HFFc6 (cell line): ENCODE measurements at places on chromosomes 7 and 10. TPM values are rescaled to one million over a fixed set of nuclear protein-coding genes. Genes with fewer than 3 reads are reported as not detected.

FAM13C gene
- total RNA-seq = not detected in 3 replicates

SPDYE8 gene
- not detected in 3 replicates for total RNA-seq

TMEM209 gene
- total RNA-seq = 16.1 to 18.6 TPM (median 17.0 TPM) in 3 replicates

OR2A42 gene
- total RNA-seq = not detected in 3 replicates

LRIT1 gene
- total RNA-seq = not detected in 3 replicates

VGF gene
- total RNA-seq = 0.19 to 0.62 TPM (median 0.47 TPM) in 3 replicates

CRHR2 gene
- total RNA-seq = not detected in 3 replicates

AGBL3 gene
- 0.76 to 1.2 TPM (median 0.99 TPM) in 3 replicates for total RNA-seq

MTPN gene
- total RNA-seq = 249 to 306 TPM (median 271 TPM) in 3 replicates

FANK1 gene
- 0.50 to 1.4 TPM (median 1.1 TPM) in 3 replicates for total RNA-seq

LRIT2 gene
- not detected in 3 replicates for total RNA-seq

LGI1 gene
- total RNA-seq = not detected in 3 replicates

GPR37 gene
- not detected in 3 replicates for total RNA-seq

FGFR2 gene
- total RNA-seq = not detected in 3 replicates

POLR2J gene
- total RNA-seq = 65.3 to 76.5 TPM (median 69.2 TPM) in 3 replicates

NPTX2 gene
- not detected in 3 replicates for total RNA-seq

NYAP1 gene
- total RNA-seq = 0.43 to 0.96 TPM (median 0.70 TPM) in 3 replicates

CROT gene
- total RNA-seq = 13.1 to 14.8 TPM (median 14.4 TPM) in 3 replicates

HOXA5 gene
- total RNA-seq = 2.2 to 3.8 TPM (median 3.2 TPM) in 3 replicates

PON1 gene
- not detected in 3 replicates for total RNA-seq

OGA gene
- 53.2 to 58.8 TPM (median 57.0 TPM) in 3 replicates for total RNA-seq

EBF3 gene
- 0.20 TPM in 1 of 2 replicates, not detected in the other for total RNA-seq

PLPP4 gene
- 16.8 to 35.7 TPM (median 29.3 TPM) in 3 replicates for total RNA-seq

STK32C gene
- total RNA-seq = 6.0 to 9.9 TPM (median 7.9 TPM) in 3 replicates

CTNNA3 gene
- not detected in 3 replicates for total RNA-seq

TACR2 gene
- not detected in 3 replicates for total RNA-seq

CYP3A5 gene
- 0.32 to 1.8 TPM (median 0.71 TPM) in 3 replicates for total RNA-seq

ENTPD1 gene
- not detected in 3 replicates for total RNA-seq

SPDYE2B gene
- total RNA-seq = not detected in 3 replicates

FAM24B gene
- 5.7 to 8.8 TPM (median 7.2 TPM) in 3 replicates for total RNA-seq

TRIM50 gene
- total RNA-seq = not detected in 3 replicates

TEX36 gene
- not detected in 2 replicates for total RNA-seq

FKBP9 gene
- total RNA-seq = 221 to 244 TPM (median 241 TPM) in 3 replicates

STK31 gene
- not detected in 3 replicates for total RNA-seq

LMOD2 gene
- not detected in 3 replicates for total RNA-seq

FAM25C gene
- total RNA-seq = not detected in 3 replicates

C7orf33 gene
- not detected in 2 replicates for total RNA-seq

FBXL13 gene
- 0.13 to 0.74 TPM (median 0.46 TPM) in 3 replicates for total RNA-seq

CYP26C1 gene
- 0.06 to 0.22 TPM in 2 of 3 replicates, not detected in the other for total RNA-seq

SPDYE6 gene
- not detected in 3 replicates for total RNA-seq

LRRC17 gene
- 4.2 and 33.6 TPM in 2 replicates for total RNA-seq

NPSR1 gene
- not detected in 3 replicates for total RNA-seq

CNPY1 gene
- not detected in 3 replicates for total RNA-seq

PTN gene
- total RNA-seq = 2.1 to 8.2 TPM (median 2.1 TPM) in 3 replicates

GHRHR gene
- not detected in 3 replicates for total RNA-seq

ZCWPW1 gene
- total RNA-seq = 1.5 and 2.3 TPM in 2 replicates

TRIP6 gene
- total RNA-seq = 120 to 140 TPM (median 133 TPM) in 3 replicates

PNLIP gene
- not detected in 2 replicates for total RNA-seq

METTL27 gene
- total RNA-seq = 3.1 to 5.8 TPM (median 4.5 TPM) in 3 replicates

EBLN1 gene
- total RNA-seq = not detected in 3 replicates

DYNC1I1 gene
- total RNA-seq = 0.09 to 0.11 TPM in 2 of 3 replicates, not detected in the other

TUBAL3 gene
- total RNA-seq = not detected in 2 replicates

SPDYE9 gene
- not detected in 2 replicates for total RNA-seq

DOCK1 gene
- total RNA-seq = 50.6 and 53.4 TPM in 2 replicates

WEE2 gene
- not detected in 3 replicates for total RNA-seq

FAM20C gene
- total RNA-seq = 21.9 to 31.1 TPM (median 24.2 TPM) in 3 replicates

DPP6 gene
- not detected in 3 replicates for total RNA-seq

NCOA4 gene
- total RNA-seq = 132 to 156 TPM (median 150 TPM) in 3 replicates
